Esophagus squamous epithelium (tissue), 5 donors: ENCODE measurements at places on chromosomes 1 and 21. TPM values are rescaled to one million over a fixed set of nuclear protein-coding genes. Genes with fewer than 3 reads are reported as not detected.
A peak's percentile ranks its signal among the peaks of the same experiment; 100 is the strongest.

DNA sequence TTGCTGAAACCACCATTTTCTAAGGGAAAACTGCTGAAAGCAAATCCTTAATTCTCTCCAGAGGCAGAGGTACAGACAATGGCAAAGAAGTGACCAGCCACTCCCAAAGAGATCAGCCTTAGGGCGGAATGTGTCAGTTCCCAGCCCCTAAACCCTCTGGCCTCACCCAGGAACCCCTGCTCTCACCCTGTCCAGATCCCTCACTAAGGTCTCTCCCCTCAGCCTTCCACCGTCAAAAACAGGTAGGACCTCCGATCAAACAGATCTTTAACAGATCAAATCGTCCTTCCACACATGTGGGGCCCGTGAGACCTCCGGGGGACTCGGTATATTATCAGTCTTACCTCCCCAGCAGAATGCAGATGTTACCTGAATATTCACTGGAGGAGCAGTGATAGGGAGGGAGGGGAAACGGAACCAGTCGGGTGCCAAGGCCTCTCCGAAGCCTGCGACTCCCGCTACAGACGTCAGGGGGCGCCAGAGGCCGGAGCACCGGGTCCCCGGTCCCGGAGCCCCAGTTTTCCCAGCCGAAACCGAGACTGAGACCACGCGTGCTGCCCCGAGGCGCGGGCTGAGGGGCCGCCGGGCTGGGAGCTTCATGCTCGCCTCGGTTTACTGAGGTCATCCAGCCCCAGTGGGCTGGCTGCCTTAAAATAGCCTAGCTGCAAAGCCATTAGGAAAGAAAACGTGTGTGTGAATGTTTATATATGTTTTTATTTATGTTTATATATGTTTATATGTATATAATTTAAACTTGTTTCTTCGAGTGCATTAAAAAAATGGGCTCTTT, 23.6 kb downstream of the GPA33 start:
- no peaks in the 10 kb centered on the region for H3K27me3 ChIP-seq
- DNase-seq, result no peak
- H3K4me3 ChIP-seq, result peak overlapping the region; percentile 34
- H3K27ac ChIP-seq, result no peak overlapping the region

DNA sequence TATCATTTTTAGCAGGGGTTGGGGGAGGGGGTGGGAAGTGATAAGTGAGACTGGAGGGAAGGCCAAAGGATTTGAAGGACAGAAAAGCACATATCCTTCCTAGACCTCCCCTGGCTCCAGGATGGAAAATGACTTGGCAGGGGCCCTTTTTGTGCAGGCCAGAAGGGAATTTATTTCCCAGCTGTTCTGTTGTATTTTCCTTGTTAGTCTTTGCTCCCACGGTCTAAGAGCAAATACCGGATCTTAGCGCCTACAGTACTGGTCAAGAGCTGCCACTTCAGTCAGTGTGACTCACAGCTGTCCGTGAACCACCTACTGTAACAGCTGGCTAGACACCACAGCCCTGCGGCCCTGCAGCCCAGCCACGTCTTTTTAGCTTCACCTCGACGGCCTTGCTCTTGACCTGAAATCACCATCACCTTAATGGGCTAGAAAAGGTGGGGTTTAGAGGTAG, 51.0 kb upstream of the ERRFI1 start:
- peaks cover 43% of the 10 kb centered on the region for H3K4me1 ChIP-seq
- no peaks in the 10 kb centered on the region for H3K27me3 ChIP-seq
- peak overlapping the region; percentile 63 for H3K27ac ChIP-seq
- H3K36me3 ChIP-seq, result no peaks in the 10 kb centered on the region

DNA sequence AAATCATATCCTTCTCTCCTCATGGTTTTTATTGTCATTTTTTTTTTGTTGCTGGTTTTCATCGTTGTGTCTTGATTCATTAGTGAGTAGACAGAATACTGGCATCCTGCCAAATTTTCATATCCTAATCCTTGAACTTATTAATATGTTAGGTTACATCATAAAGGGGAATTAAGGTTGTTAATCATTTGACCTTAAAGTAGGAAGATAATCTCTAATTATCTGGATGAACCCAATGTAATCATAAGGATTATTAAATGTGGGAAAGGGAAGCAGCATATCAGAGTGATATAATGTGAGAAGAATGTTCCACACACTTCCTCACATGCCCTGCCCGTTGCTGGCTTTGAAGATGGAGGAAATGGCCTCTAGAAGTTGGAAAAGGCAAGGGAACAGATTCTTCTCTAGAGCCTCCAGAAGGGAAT, 299.7 kb downstream of the HMCN1 start:
- no peaks in the 10 kb centered on the region for H3K27me3 ChIP-seq
- no peaks in the 10 kb centered on the region for H3K36me3 ChIP-seq
- H3K4me1 ChIP-seq, result no peaks in the 10 kb centered on the region
- no peak for DNase-seq

Gene ATP6V1G3
- not detected for total RNA-seq

DNA sequence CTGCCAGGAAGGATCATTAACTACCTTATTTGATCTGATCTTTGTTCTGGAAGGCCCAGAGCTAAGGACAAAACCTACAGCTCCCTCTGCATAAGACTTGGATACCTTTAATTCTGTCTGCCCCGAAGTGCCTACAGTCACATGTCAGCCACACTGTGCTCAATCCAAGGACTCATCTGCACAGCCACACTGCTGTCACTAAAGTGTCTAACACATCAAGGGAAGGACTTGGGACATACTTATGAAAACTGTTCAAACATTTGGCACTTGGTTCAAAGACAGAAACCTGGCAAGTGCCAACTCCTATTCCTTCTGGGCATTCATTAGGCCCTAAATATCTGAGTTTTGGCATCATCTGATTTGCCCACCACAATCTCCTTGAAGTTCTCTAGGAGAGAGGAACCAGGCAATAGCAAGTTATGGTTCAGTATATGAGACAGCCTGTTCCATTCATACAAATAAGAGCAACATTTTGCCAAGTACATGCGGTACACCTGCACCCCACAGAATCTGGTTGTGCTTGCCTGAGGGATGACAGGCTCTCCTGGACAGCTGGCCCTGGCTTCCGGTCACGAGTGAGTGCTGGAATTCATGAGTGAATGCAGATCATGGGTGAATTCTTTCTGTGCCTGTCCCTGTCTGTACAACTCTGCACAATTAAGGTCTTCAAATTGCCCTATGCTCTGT, 105.9 kb downstream of the KCNK1 start:
- no peak overlapping the region for H3K27ac ChIP-seq
- no peaks in the 10 kb centered on the region for H3K27me3 ChIP-seq
- no peaks in the 10 kb centered on the region for H3K36me3 ChIP-seq
- no peaks in the 10 kb centered on the region for H3K4me1 ChIP-seq

GRCh38 chr1:235093696-235094592, 34.7 kb downstream of the TOMM20 start:
- no peak overlapping the region for H3K27ac ChIP-seq
- no peak overlapping the region for H3K4me3 ChIP-seq
- H3K27me3 ChIP-seq, result no peaks in the 10 kb centered on the region
- no peak for DNase-seq
- peaks cover 9% of the 10 kb centered on the region for H3K4me1 ChIP-seq

- H3K27me3 ChIP-seq, result peaks cover 4% of the 10 kb centered on the region
- no peaks in the 10 kb centered on the region for H3K4me1 ChIP-seq
- no peak overlapping the region for H3K27ac ChIP-seq
- no peak for DNase-seq
- H3K4me3 ChIP-seq, result no peak overlapping the region
- H3K36me3 ChIP-seq, result no peaks in the 10 kb centered on the region
Observed at GRCh38 chr1:37734629-37735591, 30.0 kb downstream of the EPHA10 start.

GRCh38 chr1:234925440-234926263, 203.0 kb downstream of the TOMM20 start:
- peak overlapping the region; percentile 72 for H3K27ac ChIP-seq
- no peaks in the 10 kb centered on the region for H3K36me3 ChIP-seq
- H3K4me3 ChIP-seq, result no peak overlapping the region
- no peak for DNase-seq
- H3K4me1 ChIP-seq, result peaks cover 16% of the 10 kb centered on the region
- H3K27me3 ChIP-seq, result no peaks in the 10 kb centered on the region

Gene RIMKLA
- 0.06 TPM for total RNA-seq

Gene TNFRSF14
- total RNA-seq, result 24.0 TPM

GRCh38 chr1:182169203-182169602, 107.7 kb upstream of the ZNF648 start:
- H3K27ac ChIP-seq, result peak overlapping the region; percentile 9
- H3K4me1 ChIP-seq, result peaks cover 29% of the 10 kb centered on the region
- H3K4me3 ChIP-seq, result no peak overlapping the region
- H3K27me3 ChIP-seq, result no peaks in the 10 kb centered on the region
- DNase-seq, result no peak

DNA sequence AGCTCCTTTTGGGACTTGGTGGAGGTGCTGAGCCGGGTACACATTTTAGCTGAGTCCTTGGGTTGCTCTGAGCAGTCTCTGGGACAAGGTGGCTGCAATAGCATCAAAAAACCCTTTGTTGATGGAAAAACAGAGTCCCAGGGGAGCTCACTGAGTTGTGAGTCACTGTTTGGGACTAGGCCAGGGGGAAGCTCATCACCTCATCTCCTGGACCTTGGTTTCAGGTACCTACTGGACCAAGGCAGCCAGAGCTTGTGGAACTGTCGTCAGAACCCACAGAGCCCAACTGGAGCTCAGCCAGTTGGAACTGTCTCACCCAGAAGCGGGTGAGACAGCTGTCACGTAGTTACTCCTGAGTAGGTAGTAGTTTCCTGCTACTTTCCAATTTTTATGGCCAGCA, 146.7 kb downstream of the HLX start:
- no peak overlapping the region for H3K27ac ChIP-seq
- H3K36me3 ChIP-seq, result no peaks in the 10 kb centered on the region
- no peaks in the 10 kb centered on the region for H3K27me3 ChIP-seq
- no peak for DNase-seq

Gene DMRTA2
- total RNA-seq, result 5.3 TPM

DNA sequence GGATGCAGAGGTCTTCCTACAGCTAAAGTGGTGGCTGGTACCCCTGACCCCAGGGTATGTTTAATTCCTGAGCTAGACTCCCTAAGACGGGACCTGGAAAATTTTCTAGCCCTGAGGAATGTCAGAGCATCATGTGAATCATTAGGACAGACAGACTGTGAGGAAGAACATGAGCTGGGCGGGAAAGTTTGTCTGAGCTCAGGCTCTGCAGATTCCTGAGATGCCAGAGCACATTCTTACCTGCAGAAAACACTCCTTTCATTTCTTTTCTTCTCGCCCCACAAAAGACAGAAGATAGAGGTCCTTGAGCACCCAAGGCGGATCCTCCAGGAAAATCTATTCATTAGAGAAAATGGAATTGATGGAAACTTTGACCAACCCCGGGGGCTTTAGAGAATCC, 6.5 kb downstream of the CAPN2 start:
- peaks cover 44% of the 10 kb centered on the region for H3K4me1 ChIP-seq
- H3K4me3 ChIP-seq, result no peak overlapping the region
- peaks cover 14% of the 10 kb centered on the region for H3K36me3 ChIP-seq
- DNase-seq, result no peak

DNA sequence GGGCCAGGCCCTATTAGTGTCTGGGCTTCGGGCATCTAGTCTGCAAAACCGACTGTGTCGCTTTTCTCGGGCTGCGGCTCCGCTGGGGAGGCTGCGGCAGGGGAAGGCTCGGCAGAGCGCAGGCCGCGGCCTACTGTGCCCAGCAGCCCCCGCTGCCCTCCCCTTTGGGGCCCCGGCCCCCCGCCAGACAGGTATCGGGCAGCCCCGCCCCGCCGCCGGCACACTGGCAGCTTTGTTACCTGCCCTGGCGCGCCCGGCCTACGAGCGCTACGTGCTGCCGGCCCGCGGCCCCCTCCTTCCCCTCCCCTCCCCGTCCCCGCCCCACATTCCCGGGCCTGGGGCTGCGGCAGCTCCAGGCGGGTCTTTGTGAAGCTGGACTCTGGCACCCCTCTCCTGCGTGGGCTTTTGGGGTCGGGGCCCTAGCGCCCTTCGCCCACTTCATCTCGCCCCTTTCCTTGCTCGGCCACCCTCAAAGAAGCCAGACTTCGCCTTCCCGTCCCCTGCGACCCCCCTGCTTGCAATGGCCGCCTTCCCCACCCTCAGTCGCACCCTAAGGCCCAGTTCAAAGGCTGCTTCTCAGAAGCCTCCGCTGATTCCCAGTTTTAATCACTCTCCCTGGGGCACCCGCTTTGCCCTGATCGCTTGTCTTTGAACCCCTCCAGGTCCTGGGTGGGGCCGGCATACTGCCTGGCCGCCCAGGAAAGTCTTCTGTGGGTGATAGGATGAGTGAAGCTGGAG, 48.9 kb upstream of the SLC2A1 start:
- peak overlapping the region; percentile 83 for H3K27ac ChIP-seq
- H3K36me3 ChIP-seq, result no peaks in the 10 kb centered on the region
- H3K4me3 ChIP-seq, result peak overlapping the region; percentile 33

DNA sequence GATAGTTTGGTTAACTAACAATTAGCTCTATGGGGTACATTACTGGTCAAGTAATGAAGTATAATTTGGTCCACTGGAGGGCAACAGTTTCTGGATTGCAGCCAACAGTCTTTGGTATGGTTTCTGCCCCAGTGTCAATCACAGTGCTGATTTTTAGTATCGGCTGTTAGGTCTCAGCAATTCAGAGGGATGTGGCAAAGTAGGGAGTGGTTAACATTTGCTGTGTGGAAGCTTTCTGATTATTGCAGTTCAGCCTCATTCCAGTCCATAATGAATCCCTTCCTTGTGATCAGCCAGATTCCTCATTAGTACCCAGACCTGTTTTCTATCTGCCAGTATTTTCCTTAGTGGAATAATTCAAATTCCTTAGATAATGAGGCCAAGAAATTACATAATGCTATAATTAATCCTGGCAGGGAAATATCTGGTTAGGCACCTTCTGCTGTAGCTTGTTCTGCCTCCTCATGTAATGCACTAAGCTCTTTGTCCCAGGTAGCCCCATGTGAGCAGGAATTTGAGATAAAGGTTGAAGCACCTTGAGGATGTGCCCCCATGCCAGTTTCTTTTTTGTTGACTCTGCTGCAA, 14.0 kb downstream of the F3 start:
- no peaks in the 10 kb centered on the region for H3K4me1 ChIP-seq
- no peaks in the 10 kb centered on the region for H3K27me3 ChIP-seq
- H3K4me3 ChIP-seq, result no peak overlapping the region
- H3K36me3 ChIP-seq, result no peaks in the 10 kb centered on the region
- no peak overlapping the region for H3K27ac ChIP-seq

Gene SNRNP40
- total RNA-seq, result 49.2 TPM
